ENCODE measurements at places on chromosomes 16 and 17.

DNA sequence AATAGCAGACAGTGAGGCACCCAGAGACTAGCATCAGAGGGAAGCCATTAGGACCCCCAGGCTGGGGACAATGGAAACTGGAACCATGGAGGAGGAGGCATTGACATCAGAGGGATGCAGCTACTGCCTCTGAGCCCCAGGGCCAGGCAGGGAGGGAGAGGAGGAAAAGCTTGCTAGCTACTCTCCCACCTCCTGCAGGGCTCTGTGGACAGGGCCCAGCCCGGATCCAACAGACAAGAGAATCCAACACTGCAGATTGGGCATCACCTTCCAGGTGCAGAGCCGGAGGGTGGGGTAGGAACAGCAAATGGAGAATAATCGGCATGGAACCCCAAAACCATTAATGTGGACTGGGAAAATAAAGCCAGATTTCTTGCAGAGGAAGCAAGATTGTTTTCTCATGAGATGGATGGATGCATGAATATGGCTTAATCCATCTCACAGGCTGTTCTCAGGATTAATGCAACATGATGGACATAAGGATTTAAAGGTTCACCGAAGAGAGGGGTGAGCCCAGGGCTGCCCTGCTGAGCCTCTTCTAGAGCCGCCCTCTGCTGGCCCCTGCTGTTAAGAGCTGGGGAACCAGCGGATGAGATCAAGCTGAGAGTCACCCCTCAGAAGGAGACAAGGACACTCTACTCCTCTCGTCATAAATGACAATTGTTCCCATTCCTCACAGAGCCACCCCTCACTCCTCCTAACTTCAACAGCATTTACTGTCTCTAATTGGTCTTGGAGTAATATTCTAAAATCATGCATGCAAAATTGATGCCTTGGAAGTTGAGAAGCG is 48.8 kb downstream of the DNAH3 start:
- peak; percentile 14 for DNase-seq

- DNase-seq: no peak
Measured at GRCh38 chr16:21076186-21076883, 74.3 kb downstream of the DNAH3 start.

DNA sequence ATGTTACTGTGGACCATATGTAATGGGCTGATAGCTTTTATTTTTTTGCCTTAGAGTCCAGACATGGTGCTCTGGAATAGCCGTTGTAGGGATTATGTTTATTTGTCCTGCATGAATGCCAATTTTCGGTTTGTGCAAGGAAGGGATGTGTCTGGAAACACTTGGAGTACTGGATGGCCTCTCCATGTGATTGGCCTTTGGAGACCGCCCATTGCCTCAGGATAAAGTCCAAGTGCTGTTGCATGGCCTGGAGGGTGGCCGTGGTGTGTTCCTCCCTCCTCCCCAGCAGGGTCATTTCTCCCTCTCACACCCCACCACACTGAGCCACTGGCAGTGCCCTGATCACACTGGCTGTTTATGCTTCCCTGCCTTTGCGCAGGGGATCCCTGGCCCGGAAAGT is 93.9 kb downstream of the MSI2 start:
- no peak for DNase-seq

- DNase-seq: peak; percentile 77
Measured at GRCh38 chr17:67293251-67294203, 48.5 kb upstream of the HELZ start.

DNA sequence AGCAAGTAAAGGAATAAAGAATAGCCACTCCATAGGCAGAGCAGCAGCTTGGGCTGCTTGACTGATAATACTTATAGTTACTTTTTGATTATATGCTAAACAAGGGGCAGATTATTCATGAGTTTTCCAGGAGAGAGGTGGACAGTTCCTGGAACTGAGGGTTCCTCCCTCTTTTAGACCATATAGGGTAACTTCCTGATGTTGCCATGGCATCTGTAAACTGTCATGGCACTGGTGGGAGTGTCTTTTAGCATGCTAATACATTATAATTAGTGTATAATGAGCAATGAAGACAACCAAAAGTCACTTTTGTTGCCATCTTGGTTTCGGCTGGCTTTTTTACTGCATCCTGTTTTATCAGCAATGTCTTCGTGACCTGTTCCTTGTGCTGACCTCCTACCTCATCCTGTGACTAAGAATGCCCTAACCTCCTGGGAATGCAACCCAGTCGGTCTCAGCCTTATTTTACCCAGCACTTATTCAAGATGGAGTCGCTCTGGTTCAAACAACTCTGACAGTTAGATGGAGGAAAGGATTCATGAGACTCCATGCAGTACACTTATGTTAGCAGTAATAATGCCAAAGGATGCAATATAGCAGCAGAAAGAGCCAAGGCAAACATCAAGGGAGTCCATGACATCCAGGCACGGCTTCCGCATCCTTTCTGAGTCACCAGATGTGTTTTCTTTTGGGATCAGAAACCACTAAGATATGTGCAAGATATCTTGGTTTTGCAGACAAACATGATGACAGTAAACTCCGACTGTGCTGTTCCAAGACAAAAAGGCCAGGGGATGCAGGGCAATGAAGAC is 55.8 kb upstream of the B4GALNT2 start:
- DNase-seq: no peak

- no peak for DNase-seq
Measured at GRCh38 chr17:5508810-5509209, 22.4 kb downstream of the MIS12 start.

Data from activated CD4-positive, alpha-beta T cell treated with anti-CD3 and anti-CD28 coated beads, Interleukin-2, amount 10 ng/mL, durations not matched to agents 7 days and 5 days (primary cell).